Aorta (tissue), 5 donors: ENCODE measurements at places on chromosomes 3 and 15. TPM values are rescaled to one million over a fixed set of nuclear protein-coding genes. Genes with fewer than 3 reads are reported as not detected.

DNA sequence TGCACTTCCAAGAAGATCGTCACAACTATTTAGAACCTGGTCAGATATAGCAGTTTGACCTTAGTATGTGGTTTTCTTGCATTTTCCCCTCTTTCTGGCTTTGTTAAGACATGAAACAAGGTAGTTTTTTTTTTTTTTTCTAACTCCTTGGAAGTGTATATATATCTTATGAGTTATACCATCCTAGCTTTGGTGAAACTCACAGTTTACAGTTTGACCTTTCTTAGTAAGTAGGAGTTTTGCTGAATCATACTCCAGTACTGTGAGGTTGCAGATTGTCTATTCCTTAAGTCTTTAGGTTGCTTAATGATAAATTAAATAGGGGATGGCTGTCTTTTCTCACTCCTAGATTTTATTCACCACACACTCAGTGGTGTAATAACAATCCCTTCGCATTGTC is 325.0 kb downstream of the RBMS3 start:
- no peak for DNase-seq

GRCh38 chr15:45586125-45586524 is 1.1 kb upstream of the BLOC1S6 start:
- DNase-seq: no peak

- DNase-seq: no peak
Measured at GRCh38 chr3:185988080-185988815, 50.4 kb upstream of the TRA2B start.

DNA sequence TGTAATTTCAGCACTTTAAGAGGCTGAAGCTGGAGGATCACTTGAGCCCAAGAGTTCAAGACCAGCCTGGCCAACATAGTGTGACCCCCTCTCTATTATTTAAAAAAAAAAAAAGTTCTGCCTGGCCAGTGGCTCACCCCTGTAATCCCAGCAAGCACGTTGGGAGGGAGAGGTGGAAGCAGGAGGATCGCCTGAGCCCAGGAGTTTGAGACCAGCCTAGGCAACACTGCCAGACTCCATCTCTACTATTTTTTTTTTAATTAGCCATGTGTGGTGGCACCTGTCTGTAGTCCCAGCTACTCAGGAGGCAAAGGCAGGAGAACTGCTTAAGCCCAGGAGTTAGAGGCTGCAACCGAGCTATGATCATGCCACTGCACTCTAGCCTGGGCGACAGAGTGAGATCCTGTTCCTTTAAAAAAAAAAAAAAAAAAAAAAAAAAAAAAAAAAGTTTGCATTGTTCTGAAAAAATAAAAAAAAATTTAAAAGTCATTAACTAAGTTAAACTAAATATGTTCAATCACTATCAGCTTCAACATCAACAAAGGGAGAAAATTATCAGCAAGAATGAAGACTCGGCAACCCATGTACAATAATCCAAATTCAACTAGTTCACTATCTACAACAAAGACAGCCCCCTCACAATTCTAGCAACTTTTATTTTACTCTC is 1.9 kb downstream of the RAF1 start:
- DNase-seq: no peak

GRCh38 chr3:70951316-70951715 is 632.2 kb downstream of the FOXP1 start:
- no peak for DNase-seq

DNA sequence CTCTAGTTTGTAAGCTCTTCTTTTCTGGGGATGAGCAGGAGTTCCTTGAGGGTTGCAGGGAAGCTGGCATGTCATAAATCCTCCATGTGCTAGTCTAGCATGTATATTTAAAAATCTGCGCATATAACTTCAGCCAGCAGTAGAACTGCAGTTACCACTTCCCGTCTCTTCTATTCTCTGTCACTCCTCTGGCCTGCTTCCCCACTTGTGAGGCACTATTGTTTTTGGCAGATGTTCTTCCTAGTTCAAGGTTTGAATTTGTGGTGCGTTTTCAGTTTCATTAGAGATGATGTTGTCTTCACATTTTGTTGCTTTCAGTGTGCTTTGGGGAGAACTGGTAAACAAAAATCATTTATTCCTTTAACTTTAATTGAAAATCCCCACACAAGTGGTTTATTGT is 169.1 kb upstream of the ZPLD1 start:
- DNase-seq: no peak

DNA sequence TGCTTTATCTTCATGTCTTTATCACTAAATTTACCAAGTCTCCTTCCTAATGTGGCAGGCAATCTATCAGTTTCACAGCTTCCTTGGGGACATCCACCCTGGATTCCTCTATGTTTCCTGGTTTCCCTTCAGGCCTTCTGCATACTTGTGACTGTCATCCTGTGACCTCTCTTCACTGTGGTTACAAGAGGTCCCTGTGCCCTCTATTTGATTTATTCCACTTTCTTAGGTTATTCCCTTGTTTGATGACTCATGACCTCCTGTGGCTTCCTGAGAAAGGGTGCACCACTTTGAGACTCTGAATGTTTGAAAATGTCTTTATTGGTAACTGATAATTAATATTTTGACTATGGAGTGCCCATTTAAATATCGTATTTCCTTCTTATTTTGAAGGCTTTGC is 60.5 kb upstream of the KY start:
- DNase-seq: no peak

DNA sequence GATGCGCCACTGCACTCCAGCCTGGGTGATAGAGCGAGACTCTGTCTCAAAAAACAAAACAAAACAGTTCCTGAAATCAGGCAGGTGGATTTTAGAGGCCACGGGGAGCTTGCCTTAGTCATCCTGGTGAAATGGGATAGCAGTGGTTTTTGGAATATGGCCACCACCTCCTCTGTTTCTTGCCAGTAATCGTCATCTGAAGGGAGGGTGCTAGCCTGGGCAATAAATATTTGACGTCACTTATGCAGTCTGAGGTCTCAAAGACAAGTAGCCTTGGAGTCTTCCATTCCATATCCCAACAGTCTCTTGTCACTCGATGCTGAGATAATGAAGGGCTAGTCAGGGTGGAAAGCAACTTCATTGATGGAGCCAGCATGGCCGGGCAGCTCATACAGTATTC is 55.2 kb downstream of the KCNAB1 start:
- no peak for DNase-seq

- DNase-seq: no peak
Measured at GRCh38 chr3:116474801-116475200, 29.5 kb upstream of the LSAMP start.

GRCh38 chr3:176037636-176038035 is 1159.6 kb downstream of the TBL1XR1 start:
- DNase-seq: no peak

GRCh38 chr3:57077630-57078343 is 17.3 kb downstream of the SPATA12 start:
- no peak for DNase-seq

GRCh38 chr3:149867563-149867962 is 54.5 kb downstream of the RNF13 start:
- no peak for DNase-seq

DNA sequence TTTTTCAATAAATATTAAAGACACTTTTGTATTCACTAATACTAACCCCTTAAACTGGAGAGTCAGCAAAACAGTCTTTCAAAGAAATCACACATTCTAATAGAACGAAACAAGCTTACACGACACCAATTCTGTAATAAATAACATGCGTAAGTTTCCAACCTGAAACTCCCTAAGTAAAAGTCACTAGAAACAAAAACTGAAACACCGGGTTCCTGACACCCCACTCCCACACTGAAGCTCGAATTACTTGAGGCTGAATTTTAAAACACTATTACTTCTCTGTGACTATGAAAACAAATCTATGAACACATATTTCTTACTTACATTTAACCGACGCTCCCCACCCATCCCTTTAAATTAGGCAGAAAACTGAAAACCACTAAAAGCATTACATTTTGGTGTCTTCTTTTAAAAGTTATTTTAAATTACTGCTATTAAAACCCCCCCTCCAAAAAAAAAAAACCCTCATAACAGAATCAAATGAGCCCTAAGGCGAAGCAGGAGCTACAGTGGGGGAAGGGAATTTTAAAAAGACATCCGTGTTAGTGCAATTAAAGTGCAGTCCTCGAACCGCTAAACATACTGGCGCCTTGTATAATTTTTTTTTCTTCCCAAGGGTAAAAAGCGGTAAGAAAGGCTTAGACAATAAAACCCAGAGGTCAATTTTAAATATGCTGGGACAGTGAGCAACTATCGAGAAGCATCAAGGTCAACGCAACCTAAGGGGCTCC is 878 bp downstream of the SPPL2A start:
- DNase-seq: no peak

GRCh38 chr15:72404356-72404755 is 6.3 kb downstream of the TMEM202 start:
- no peak for DNase-seq

- no peak for DNase-seq
Measured at GRCh38 chr15:83178869-83179325, 28.7 kb downstream of the HDGFL3 start.

- DNase-seq: no peak
Measured at GRCh38 chr15:98909968-98910885, 97.4 kb downstream of the PGPEP1L start.

GRCh38 chr3:154780263-154780662 is 299.9 kb upstream of the MME start:
- no peak for DNase-seq

DNA sequence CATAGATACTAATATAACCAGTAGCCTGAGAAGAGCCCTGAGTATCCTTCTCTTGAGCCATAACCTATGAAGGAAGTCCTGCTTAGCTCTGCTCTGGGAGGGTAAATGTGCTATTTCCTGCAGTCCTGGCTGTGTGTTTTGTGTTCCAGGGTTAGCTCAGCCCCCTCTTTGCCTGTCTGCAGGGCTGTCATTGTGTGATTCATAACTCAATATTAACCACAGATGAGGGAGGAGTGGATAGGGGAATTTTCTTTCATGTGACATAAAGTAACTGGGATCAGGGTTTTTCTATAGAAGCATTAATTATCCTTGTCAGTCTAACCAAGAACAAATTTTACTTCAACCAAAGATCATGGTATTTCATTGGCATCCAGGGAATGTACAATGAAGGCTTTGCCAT is 183.3 kb upstream of the ZBTB20 start:
- DNase-seq: no peak

- DNase-seq: no peak
Measured at GRCh38 chr3:60839246-60839645, 412.0 kb downstream of the FHIT start.

DNA sequence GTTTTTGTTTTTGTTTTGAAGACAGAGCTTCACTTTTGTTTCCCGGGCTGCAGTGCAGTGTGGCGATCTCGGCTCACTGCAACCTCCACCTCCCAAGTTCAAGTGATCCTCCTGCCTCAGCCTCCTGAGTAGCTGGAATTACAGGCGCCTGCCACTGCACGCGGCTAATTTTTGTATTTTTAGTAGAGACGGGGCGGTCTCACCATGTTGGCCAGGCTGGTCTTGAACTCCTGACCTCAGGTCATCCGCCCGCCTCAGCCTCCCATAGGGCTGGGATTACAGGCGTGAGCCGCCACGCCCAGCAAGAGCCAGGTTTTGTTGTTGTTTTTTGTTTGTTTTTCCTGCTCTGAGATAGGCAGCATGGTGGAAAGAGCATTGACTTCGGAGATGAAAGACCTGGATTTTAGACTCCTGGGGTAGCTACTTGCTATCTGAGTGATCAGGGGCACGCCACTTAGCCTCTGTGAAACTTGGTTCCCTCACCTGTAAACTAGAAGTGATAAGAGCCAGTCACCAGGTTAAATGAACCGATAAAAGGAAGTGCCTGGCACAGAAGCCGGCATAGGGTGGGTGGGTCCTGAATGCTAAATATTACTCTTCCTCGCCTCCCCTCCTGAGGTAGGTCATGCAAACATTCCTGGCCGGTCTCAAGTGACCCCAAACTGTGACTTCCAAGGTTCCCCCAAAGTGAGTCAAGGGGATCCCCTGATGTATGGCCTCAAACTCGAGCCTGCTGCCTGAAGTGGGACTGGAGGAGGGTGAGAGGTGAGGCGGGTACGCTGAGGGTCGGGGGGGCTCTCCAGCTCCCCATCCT is 62.9 kb upstream of the MCF2L2 start:
- DNase-seq: no peak

DNA sequence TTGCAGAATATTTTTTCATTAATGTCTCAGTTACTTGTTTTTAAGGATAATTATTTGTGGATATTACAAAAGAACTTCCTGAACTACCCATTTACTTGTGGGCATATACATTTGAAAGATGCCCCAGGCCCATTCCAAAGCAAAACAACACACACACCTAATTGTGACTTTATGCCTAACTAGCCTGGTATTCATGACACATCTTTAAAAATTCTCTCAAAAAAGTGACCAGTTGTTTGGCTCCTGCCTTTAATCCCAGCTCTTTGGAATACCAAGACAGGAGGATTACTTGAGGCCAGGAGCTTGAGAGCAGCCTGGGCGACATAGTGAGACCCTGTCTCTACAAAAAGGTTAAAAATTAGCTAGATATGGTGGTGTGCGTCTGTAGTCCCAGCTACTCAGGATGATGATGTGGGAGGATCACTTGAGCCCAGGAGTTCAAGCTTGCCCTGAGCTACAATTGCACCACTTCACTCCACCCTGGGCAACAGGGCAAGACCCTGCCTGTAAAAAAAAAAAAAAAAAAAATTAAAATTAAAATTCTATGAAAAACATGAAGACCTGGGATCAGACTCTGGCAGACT is 51.7 kb upstream of the SLC4A7 start:
- no peak for DNase-seq

- no peak for DNase-seq
Measured at GRCh38 chr3:37511463-37511920, 337.1 kb upstream of the LRRFIP2 start.

DNA sequence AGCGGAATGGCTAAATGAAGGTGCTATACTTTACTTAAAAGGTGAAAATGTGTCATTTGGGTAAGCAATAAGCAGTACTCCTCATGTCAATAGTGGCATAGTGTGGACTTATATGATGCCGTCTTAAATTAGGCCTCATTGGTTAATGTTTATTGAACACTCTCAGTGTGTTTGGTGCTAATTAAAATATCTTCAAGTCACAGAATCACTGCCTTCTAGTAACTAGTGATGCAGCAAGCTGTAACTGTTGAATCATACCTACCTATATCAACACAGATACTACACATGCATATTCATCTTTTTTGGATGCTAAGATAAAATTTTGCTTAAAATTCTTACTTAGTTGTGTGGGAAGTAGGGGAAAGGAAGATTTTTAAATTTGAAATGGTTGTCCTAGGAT is 30.7 kb downstream of the ARHGAP31 start:
- DNase-seq: no peak

PYGO1 gene
- 13.9 TPM for total RNA-seq

CILP gene
- total RNA-seq: 0.84 TPM

TPRA1 gene
- total RNA-seq: 28.5 TPM

TGM4 gene
- not detected for total RNA-seq

CFAP20DC gene
- total RNA-seq: 0.39 TPM

ITGA11 gene
- 154 TPM for total RNA-seq

TMEM212 gene
- total RNA-seq: not detected

BCL2A1 gene
- total RNA-seq: 5.1 TPM

ADAMTS17 gene
- total RNA-seq: 4.2 TPM
